Skin of body (tissue), 3 donors: ENCODE measurements at places on chromosomes 6 and 20. TPM values are rescaled to one million over a fixed set of nuclear protein-coding genes. Genes with fewer than 3 reads are reported as not detected.

- DNase-seq = no peak
Observed at GRCh38 chr20:16517946-16518783, 55.1 kb downstream of the KIF16B start.

- no peak for DNase-seq
Observed at GRCh38 chr6:134605034-134605433, 287.1 kb upstream of the SGK1 start.

- DNase-seq = no peak
Observed at GRCh38 chr6:132205946-132206345, 195.3 kb downstream of the MOXD1 start.

DNA sequence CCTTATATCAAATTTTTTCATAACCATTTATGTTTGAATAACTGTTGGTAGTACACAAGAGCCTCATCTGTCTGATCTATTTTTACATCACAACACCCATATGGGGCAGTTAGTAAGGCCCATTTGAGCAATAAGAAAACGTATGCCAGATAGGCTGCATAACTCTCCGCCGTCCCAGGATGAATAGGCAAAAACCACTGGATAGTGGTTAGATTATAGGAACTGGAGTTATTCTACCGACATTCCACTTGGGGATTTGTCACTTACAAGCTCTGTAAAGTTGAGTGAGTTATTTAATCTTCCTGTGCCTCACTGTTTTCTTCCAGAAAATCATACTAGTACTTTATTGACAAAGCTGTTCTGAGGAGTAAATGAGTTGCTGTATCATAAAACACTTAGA, 881.9 kb downstream of the QKI start:
- DNase-seq = no peak

DNA sequence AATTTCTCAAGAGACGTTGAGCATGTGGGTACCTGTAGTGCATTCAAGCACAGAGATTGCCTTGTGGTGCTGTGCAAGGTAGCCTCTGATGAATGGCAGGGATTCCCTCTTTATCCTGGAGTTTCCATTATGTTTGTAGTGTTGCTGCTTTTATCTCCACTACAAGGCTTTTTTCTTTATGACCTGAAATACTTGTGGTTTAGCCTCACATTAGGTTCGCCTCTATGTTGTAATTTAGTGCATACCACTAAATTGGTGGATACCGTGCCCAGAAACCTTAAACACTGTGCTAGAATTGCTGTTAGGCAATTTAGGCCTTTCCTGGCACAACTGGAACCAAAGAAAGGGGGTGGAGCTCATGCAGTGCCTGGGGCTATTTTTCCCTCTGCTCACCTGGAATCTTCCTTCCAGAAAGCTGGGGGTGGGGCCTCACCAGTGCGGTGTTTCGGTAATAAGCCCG, 76.8 kb downstream of the NCOA7 start:
- no peak for DNase-seq

- DNase-seq = peak; percentile 46
Observed at GRCh38 chr20:49888212-49889000, 26.9 kb downstream of the SPATA2 start.

GRCh38 chr20:46034039-46034438, 5.0 kb downstream of the SLC12A5 start:
- DNase-seq = no peak

GRCh38 chr20:60804240-60804917, 447.7 kb upstream of the CDH4 start:
- no peak for DNase-seq

GRCh38 chr20:38057351-38057972, 23.9 kb downstream of the RPRD1B start:
- no peak for DNase-seq

GRCh38 chr20:45452772-45453691, 16.5 kb upstream of the WFDC2 start:
- DNase-seq = no peak

- no peak for DNase-seq
Observed at GRCh38 chr20:36035745-36036144, 67.4 kb downstream of the CNBD2 start.

GRCh38 chr6:46240866-46241565, 70.2 kb upstream of the ENPP5 start:
- DNase-seq = no peak

- peak; percentile 89 for DNase-seq
Observed at GRCh38 chr20:17533396-17533795, 2.2 kb upstream of the BFSP1 start.

GRCh38 chr6:4084444-4085331, 5.8 kb upstream of the FAM217A start:
- DNase-seq = no peak

- DNase-seq = no peak
Observed at GRCh38 chr20:24587384-24588046, 118.1 kb downstream of the SYNDIG1 start.

DNA sequence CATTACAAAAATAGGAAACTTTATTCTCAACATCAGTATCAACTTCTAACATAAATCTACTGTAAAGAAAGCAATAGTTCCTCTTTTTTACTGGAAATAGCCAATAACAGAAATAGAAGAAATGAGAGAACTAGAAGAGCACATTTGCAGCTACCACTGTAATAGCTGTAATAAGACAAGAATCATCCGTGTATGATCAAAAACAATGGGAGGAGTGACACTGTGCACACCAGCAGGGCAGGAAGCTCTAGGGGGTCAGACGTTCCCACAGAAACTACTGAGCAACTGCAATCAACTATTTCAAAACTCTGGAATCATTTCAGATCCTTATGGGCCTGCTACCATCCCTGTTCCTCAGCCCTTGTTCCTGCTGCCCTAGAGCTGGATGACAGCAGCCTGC, 43.7 kb downstream of the NINL start:
- no peak for DNase-seq

DNA sequence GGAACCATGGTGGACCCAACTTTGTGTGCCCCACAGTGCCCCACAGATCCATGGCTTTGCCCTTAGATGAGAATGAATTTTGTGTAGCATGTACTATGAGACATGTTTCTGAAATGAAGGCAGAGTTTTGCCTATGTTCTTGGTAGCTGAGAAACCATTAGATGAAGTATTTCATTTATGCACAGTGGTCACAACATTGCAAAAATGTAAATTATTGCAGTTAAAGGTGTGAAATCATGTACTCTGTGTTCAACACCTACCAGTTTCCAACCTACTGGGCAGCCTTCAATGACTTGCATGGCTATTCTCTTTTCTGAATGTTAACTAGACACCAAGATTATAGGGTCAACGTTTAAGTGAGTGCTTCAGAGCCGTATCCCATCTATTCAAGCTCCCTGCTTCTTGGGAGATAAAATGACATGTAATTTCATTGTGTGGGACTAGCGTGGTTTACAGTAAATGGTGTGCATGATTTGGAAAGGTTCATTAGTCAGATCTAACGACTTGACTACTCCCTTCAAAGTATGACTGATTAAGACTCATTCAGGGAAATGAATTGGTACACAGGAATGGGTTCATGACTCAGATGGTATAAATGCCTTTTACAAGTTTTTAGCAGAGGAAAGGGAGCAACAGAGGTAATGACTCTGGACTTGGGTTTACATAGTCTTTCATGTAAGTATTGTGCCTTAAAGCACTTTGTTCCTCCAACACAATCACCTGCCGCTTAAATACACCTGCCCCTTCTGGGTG, 106.1 kb upstream of the AKIRIN2 start:
- no peak for DNase-seq

DNA sequence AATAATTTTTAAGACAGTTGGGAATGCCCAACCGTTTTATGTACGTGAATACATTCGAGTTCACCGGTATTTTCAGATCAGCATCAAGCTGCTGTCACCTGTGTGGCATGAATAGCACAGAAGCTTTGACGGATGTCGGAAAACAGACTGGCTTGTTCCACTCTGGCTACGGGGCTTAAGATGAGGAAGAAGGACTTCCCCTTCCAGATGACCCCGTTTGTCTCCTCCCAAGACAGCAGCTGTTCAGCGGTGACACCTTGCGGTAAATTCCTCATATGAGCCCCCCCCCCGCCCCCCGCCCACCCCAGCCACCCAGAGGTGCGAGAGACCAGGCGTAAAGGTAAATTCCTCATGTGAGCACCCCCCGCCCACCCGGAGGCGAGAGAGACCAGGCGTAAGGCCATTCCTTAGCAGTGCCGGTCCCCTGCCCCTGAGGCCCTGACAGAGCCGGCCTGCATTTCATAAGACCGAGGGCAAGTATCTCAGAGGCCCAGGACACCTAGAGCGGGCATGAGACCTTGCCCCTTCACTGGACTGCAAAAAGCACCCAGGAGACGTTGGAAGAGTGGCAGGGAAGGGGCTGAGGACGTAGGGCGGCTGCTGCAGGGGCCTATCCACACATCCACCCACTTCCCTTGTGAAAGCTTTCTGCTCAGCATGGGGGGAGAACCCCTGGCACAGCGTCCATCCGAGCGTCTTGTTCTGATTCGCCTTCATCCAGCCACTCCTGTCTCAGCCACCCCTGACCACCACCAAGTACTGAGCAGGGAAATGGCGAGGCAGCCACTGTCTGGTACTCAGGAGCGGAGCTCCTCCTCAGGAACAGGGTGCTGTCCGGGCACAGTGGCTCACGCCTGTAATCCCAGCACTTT, 7.3 kb upstream of the PCMTD2 start:
- DNase-seq = no peak

- DNase-seq = peak; percentile 29
Observed at GRCh38 chr6:84847390-84848160, 83.2 kb upstream of the TBX18 start.

GRCh38 chr6:68718385-68719073, 83.4 kb downstream of the ADGRB3 start:
- peak; percentile 81 for DNase-seq

DNA sequence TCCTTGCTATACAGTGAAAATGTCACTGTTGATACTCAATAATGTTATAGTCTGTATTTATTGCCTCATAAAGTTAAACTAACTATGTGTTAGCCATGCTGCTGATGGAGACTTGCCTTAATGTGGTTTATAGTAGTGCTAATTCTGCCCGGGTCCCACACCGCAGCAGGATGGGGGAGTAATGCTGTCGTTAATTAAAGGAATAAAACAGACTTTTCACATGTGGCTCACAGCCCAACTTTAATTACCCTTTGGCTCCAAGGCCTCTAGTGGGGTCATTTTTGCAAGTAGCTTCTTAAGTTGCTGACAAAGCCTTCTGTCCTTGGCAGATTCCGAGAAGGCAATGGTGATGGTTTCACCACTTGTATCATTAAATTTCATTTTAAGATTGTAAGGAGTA, 634.3 kb downstream of the TBC1D32 start:
- no peak for DNase-seq

GRCh38 chr6:127980996-127981395, 80.1 kb upstream of the THEMIS start:
- no peak for DNase-seq

DNA sequence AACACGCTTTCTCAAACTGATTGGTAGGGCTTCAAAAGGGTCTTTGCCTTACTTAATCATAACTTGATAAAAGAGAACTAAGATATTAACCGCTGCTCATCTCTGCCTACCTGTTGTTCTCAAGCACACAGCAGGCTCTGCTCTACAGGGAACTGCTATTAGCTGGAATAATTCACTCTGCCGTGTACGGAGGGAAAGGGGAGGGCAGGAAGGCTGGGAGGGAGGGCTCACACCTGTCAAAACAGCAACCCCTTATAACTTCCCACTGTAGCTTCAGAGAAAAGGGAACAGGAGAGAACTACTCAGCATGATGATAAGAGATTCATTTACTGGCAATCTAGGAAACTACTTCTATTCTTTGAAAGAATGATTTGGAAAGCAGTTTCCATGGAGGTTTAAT, 75.1 kb downstream of the ZMYND8 start:
- DNase-seq = no peak

Gene CST2
- total RNA-seq = not detected

Gene SEC63
- total RNA-seq = 51.6 TPM

Gene LINC00237
- total RNA-seq = not detected

Gene STMND1
- not detected for total RNA-seq

Gene ACTR5
- 7.1 TPM for total RNA-seq

Gene NFATC2
- total RNA-seq = 6.0 TPM

Gene AVP
- total RNA-seq = not detected

Gene CYP39A1
- total RNA-seq = 10.8 TPM
